ENCODE measurements at places on chromosomes 7 and 10.

DNA sequence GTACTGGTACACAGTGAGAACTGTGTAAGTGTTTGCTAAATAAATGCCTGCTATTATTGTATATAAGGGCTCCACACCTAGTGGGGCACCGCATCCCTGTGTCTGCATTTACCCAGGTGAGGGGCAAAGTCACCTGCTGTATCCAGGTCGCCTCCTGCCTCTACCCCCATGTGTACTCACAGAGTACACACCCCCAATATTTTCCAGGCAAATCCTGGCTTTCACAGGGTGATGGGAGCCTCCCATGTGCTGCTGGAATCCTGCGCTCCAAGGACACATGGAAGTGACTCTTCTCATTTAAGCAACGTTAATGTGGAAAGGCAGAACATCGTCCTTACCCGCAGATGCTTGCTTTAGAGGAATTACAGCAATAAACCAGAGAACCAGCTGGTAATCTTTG, 48.2 kb downstream of the ARHGAP22 start:
- DNase-seq: no peak

DNA sequence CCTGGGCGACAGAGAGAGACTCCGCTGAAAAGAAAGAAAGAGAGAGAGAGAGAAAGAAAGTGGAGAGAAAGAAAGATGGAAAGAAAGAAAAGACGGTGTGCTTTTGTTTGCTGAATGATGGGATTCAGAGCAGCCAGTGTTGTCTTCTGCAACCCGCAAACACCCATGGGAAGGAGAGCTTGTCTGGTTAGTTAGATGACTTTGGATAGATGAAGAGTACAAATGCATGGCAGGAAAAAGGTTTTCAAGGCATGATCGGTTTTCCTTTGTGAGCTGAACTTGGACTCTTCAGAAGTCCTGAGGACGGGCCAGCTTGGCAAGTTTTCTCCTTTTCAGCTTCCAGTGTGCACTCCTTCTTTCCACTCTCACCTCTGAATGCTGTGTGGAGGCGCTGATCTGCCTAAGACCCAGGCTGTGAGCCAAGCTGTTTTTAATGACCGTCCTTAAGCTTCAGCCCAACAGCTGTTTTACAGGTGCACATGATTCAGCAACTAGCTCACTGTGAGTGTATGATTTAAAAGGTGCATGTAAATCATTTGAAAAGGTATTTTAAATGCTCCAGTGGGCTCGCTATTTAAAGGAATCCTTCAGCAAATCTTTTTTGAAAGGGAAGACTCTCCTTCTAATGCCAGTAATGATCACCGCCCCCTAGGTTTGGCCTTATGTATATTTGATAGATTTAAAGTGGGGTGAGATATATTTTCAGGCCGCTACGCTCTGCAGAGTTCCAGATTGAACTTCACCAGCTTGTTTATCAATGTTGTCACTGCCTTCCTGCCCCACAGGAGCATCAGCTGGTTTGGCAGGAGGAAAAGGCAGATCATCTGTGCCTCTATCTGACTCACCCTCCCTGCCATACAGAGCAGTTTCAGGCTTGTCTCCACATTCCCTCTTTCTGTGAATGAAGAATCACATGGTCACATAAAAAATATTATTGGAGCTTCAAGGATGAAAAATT, 115.0 kb downstream of the PLXDC2 start:
- DNase-seq: no peak

- no peak for DNase-seq
Observed at GRCh38 chr7:66877577-66878300, 43.3 kb upstream of the TMEM248 start.

DNA sequence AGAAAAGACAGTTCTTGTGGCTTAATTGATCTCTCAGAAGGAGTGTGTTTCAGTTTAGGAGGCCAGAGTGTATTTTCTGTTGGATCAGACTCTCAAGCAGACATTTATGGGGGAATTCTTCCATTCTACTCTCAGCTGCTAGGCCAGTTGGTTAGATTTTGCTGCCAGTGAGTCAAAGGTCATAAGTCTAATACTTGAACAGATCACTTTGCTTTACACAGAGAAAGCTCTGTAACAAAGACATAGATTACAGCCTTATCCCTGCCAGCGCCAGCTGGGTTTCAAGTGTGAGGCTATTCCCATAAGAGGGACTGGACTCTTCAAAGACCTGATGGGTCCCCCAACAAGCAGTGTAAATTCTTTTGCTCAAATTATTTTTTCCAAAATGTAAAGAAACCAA, 145.6 kb upstream of the SEMA3C start:
- no peak for DNase-seq

DNA sequence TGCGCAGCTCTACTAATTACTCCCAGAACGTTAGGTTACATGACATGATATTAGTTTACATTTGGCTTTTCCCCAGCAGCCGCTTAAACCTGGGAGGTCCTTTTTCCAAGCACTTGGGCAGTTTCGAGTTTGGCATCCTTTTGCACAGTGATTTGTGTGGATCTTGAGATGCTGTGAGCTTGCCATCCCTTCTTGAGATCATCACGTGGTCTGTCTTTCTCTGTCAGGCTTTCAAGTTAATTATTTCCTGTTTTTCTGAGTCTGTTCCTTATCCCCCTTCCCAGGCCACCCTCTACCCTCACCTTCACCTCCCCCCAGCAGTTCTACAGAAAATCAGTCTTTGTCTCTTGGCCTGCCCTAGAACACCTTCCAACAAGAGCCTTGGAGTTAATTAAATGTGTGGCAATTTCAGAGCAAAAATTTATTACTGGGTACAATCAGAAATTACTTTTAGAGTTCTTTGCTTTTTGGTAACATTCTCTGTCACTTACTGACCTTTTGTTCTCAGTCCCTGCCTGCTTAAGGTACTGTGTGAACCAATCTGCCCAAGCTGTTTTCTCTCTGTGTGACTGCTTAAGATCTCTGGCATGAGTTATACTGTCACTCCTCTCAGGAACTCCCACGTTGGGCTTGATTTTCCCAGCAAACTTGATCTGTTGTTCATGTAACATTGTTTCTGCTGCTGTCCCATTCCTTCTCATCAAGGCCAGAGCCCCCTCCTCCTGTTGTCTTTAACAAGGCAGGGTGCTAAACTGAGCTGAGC, 3.1 kb upstream of the SLF2 start:
- no peak for DNase-seq

- no peak for DNase-seq
Observed at GRCh38 chr10:46014683-46015405, 15.6 kb downstream of the NCOA4 start.

DNA sequence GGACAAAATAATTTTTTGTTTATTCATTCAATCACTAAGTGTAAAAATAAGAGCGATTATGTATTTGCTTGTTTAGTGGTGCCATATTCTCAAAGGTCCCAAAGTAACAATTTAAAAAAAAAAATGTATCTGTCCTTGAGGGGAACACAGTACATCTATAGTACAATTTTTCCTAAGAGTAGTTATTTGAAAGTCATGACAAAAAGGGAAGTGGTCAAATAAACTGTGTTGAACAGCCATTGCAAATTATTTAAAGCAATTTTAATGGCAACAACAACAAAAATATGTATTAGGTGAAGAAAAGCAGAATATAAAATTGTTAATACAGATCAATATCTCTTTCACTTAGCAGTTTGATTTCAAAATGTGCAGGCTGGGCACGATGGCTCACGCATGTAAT, 943.5 kb downstream of the CNTNAP2 start:
- DNase-seq: no peak

DNA sequence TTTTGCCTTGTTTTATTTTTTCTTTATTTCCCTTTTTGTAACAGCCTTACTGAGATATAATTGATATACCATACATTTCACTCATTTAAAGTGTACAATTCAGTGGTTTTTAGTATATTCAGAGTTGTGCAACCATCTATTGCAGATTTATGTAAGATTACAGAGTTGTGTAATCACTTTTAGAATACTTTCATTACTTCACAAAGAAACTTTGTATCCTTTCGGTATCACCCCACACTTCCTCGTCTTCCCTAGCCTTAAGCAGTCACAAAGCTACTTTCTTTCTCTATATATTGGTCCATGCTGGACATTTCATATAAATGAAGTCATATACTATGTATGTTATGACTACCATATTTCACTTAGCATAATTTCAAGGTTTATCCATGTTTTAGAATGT, 74.6 kb downstream of the ATRNL1 start:
- DNase-seq: no peak

GRCh38 chr10:34816085-34816496, 995 bp upstream of the PARD3 start:
- no peak for DNase-seq

DNA sequence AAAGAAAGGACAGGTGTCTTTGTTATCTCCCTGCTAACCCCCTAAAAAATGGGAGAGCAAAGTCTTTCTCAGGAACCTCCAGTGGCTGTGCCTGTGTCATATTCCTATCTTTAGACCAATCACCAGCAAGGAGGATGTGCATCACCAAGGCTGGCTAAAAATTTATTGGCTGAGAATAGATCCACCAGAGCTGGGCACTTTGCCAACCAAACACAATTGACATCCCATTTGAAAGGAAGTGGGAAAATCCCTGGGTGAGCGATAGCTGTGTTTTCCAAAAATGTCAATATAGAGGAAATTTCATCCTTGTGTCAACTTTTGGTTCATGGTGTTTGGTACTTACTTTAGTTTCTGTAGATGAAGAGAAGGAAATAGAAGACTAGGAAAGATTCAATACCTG, 13.1 kb upstream of the GPR141 start:
- DNase-seq: no peak

DNA sequence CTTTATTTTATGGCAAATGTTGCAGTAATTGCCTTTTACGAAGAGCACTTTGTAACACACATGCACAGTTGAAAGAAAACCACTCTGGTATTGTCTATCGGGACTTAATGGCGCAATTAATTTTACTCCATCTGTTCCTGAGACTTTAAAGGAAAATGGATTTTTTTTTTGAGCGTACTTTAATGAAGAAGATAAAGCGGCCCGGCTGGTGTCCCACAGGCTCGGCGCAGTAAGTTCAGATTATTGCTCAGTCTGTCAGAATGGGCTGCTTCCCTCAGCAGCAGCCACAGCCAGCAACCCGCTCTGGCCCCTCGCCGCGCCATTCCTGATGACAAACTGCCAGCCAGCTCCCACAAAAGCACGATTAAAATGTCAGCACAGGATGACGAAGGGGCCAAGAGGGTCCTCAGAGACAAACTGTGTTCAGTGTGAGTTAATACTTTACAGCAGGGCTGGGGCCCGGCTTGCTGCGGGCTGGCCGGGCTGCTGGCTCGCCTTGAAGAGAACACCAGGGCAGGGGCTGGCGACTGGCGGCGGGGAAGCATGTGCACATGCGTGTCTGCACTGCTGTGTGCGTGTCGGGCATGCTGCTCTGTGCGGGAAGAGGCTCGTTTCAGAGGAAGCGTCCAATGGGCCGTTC, 501.0 kb upstream of the GALNT17 start:
- no peak for DNase-seq

DNA sequence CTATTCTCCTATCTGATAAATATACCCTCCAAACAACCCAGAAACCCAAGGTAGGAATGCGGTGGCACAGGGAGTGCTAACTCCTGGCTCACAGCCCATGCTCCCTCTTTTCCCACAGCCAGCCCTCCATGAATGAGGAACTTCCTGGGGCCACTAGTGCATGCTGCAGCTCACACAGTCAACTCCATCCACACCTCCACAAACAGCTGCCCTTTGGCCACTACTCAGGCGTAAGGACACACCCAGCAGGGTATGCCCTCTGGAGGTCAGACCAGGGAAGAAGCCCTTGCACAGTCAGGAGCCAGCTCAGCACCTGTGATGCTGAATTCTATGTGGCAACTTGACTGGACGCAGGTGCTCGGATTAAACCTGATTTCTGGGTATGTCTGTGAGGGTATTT, 85.2 kb upstream of the PIK3CG start:
- no peak for DNase-seq

DNA sequence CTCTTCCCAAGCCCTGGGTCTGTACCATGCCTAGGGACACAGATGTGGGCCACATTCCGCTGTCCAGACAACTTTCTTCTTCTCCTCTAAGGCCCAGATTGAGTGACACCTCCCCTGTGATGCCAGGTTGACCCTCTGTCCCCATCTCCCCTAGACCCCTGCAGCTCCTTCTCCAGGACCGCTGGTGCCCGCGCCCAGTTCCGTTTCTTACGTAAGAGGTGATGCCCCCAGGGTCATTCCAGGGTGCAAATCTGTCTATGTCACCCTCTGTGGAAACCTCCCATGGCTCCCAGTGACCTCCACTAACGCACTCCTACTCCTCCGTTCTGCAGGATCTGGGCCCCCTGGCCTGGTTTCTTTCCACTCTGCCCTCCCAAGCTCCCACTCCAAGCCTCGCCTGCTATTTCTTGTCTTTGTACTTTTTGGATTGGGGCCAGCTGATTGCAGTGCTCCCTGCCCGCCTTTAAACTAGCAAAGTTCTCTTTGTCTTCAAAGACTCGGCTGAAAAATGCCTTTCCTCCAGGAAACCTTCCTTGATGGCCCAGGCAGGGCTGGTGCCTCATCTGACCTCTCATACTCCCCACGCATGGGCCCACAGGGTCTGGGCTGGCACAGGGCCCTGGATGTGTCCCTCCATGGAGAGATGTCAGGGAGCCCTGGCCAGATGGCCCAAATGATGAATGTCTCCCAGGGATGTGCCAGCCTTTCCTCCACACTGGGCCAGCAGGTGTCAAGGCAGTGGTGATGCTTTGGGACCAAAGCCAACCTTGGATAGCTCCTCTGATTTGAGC, 21.3 kb upstream of the ELN start:
- DNase-seq: no peak

- no peak for DNase-seq
Observed at GRCh38 chr7:146319629-146320028, 203.0 kb downstream of the CNTNAP2 start.
